ENCODE measurements at places on chromosomes 13 and 19.

DNA sequence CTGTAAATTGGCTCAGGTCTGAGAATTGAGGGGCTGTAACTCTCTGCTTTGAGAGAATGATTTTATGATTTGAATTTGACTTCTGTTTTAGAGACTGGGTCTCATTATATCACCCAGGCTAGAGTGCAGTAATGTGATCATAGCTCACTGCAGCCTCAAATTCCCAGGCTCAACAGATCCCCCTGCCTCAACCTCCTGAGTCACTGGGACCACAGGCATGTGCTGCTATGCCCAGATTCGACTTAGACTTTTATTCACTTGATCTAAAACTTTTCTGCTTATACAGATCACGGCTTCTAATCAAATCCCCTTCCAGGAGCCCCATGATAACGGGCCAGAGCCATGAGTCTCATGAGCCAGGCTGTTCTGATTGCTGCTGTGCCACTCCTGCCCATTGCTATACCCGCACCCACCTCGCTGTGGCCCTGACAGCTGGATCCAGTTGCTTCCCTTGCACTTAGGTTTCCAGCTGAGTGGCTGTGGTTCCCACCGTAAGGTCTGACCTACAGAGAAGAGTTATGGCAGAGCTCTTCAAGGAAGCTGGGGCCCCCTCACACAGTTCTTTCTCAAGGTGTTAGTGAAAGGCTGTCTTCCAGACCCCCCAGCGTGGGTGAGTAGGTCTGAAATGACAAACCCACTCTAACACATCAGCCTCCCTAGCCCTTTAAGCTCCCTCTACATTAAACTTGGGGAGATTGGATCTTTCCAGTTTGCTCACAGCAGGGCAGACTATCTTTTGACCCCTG lies 251.2 kb upstream of the SGCG start:
- no peak for DNase-seq

DNA sequence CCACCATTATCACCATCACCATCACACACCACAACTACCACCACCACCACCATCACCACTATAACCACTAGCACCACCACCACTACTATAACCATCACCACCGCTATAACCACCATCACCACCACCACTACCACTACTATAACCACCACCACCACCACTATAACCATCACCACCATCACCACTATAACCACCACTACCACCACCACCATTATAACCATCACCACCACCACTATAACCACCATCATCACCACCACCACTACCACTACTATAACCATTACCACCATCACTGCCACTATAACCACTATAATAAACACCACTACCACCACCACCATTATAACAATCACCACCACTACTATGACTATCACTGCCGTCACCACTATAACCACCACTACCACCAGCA lies 173.2 kb downstream of the DCLK1 start:
- no peak for DNase-seq

DNA sequence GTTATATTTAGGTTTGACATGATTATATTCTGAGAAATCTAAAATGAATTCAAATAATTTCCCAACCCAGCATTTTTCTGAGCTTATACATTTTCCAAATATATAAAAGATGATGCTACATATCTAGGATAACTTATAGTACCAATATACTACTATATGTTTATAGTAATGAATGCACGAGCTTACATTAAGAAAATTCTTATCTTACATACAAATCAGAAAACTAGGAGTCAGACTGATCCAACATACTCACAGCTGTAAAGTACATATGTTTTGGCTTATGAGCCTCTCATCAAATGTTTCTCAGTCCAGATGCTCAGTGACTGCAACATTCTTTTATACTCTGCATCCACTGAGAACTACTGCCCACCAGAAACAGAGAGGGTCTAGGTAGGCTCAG lies 491.3 kb upstream of the KLF12 start:
- DNase-seq: no peak

DNA sequence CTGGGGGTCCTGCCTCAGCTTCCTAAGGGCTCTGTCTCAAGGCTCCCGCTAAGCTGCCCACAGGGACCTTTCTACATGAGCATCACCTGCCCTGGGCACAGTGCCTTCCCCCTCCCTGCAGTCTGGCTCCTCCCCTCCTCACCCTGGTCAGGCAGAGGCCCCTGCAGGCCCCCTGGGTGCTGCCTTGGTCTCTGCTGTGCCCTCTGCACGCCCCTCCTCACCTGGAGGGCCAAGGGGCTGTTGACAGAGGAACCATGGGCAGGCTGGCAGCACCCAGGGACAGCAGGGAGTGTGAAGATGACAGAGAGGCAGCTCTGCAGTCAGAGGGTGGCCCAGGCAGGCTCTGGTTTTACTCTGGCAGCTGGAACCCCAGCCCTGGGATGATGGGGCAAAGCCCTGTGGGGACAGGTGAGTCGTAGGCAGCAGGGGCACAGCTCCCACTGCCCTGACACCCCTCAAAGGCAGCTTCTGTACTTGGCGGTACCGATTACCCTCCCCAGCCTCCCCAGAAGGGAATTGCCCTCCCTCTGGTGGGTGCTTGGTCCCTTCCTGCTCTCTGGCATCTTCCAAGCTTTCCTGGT lies 43.1 kb downstream of the SUGP2 start:
- DNase-seq: no peak

- no peak for DNase-seq
These were observed 36.3 kb downstream of the COL4A2 start for GRCh38 chr13:110343241-110343865.

GRCh38 chr19:6590827-6591319 lies at the start of gene CD70:
Gene CD70, minus strand, starts transcription at chr19:6591150. Its CDS starts 148 bp downstream, at chr19:6591002.
- peak; percentile 71 for DNase-seq

- DNase-seq: no peak
These were observed 32.7 kb downstream of the TMEM255B start for GRCh38 chr13:113791761-113792160.

All from Karpas-422 (cell line).